Breast epithelium (tissue), 4 donors: ENCODE measurements at places on chromosomes 11 and 22.

- DNase-seq, result no peak
These were observed 16.1 kb downstream of the MICALL1 start for GRCh38 chr22:37922191-37922590.

GRCh38 chr11:73950869-73951710 lies at the start of gene DNAJB13:
DNAJB13 (plus strand) TSS chr11:73951026; CDS start chr11:73951070, 44 bp downstream.
- DNase-seq, result no peak

DNA sequence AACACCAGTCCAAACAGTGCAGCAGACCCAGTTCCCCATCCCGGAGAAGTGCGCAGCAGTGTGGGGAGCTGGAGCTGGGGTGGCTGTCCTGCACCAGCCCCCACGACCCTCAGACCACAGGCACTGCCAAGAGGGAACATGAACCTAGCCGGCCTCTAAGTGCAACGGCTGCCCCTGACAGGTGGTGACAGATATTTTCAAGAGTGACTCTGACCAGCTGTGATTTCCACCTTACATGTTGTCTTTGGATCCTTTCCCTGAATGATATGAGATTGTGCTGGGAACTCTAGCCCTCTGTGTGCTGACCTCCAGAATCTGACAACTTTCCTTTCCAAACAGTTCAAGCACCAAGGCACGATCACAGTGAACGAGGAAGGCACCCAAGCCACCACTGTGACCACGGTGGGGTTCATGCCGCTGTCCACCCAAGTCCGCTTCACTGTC lies 12.6 kb downstream of the SERPIND1 start:
- no peak for DNase-seq

DNA sequence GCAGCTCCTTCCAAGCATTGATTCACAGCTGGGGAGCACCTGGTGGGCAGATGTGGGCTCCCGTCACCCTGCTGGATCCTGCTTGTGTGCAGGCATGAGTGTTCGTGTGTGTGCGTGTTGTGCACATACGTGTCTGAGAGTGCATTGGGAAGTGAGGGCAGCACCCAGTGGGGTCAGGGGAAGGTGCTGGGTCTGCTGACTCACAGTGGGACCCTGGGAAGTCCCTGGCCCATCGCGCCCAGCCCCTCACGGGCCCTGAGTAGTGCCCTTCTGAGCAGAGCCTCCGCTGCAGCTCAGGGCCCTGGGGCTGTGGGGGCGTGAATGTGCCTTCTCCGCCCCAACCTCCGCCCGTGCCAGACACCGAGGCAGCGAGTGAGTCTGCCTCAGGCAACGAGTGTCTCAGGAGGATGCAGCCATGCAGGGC lies 36.8 kb downstream of the WNT11 start:
- no peak for DNase-seq

- DNase-seq, result no peak
These were observed 361.3 kb downstream of the GRM5 start for GRCh38 chr11:88704485-88704884.

GRCh38 chr11:38392176-38392575 lies 1794.1 kb upstream of the RAG2 start:
- DNase-seq, result no peak

- no peak for DNase-seq
These were observed 65.8 kb downstream of the DEUP1 start for GRCh38 chr11:93396316-93396715.

DNA sequence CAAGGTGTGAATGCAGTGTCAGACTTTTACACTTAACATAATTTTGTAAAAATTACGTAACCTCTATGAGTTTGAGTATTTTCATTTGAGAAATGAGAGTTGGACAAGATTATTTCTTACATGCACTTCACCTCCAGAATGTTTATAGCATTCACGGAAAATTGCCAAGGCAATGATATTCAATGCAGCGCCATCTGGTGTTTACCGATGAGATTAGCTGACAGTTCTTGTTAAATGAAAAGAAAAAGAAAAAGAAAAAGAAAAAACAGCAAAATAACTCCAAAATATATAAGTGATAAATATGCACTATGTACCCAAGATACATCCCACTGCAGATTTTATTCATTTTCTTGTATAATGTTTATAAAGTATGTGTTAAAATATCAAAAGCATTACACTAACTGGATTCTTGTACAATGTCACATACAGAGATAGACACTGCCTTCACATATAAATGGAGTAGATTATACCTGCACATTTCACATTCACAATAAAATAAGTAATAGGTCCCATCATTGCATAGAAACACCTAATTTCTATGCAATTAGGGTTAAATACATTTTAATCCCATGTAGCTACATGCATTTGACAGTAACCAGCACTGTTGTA lies 976.3 kb upstream of the FAT3 start:
- no peak for DNase-seq

GRCh38 chr11:95232666-95233065 lies 1.7 kb upstream of the SESN3 start:
- DNase-seq, result no peak

GRCh38 chr22:45549762-45550378 lies 47.2 kb downstream of the FBLN1 start:
- DNase-seq, result no peak

- DNase-seq, result no peak
These were observed 359.9 kb downstream of the CTTN start for GRCh38 chr11:70758206-70758605.

- no peak for DNase-seq
These were observed 9.6 kb downstream of the MGAT3 start for GRCh38 chr22:39466228-39467006.

- DNase-seq, result no peak
These were observed 21.7 kb downstream of the KCNJ1 start for GRCh38 chr11:128845334-128845780.

DNA sequence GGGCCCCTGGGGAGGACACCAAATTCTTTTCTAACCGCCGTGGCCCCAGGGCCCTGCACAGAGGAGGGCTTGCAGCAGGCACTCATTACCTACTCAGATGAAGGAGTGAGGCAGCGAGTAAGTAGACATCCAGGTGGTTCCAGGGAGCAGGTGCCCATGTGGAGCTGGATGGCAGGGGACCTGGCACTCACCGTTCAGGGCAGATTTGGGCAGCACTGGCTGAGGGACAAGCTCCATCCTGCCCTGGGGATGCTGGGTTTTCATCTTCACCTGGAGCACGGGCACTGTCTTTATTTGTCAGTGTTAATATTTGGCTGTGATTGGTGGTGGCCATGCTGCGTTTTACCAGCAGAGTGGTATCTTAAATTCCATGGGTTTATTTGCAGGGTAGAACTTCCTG lies 1182.7 kb downstream of the BRD1 start:
- no peak for DNase-seq

DNA sequence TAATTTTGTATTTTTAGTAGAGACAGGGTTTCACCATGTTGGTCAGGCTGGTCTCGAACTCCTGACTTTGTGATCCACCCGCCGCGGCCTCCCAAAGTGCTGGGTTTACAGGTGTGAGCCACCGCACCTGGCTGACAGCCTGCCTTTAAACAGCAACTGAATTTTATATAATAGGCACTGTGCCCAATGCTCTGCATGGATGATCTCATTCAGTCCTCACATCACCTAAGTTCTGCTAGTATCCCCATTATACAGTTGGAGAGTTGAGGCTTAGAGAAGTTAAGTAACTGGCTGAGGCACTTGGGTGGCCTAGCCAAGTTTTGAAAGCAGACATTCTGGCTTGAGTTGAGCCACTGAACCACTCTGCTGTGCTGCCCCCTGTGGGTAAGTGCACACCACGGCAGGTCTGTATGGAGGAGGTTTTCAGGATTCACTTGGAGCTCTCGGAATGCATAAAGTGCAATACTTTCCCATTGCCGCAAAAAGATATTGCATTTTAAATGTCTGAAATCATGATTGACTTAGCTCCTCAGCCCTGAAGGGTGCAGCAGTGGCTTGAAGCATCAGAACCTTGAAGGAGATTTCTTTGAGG lies 112.4 kb downstream of the LDLRAD3 start:
- DNase-seq, result no peak

DNA sequence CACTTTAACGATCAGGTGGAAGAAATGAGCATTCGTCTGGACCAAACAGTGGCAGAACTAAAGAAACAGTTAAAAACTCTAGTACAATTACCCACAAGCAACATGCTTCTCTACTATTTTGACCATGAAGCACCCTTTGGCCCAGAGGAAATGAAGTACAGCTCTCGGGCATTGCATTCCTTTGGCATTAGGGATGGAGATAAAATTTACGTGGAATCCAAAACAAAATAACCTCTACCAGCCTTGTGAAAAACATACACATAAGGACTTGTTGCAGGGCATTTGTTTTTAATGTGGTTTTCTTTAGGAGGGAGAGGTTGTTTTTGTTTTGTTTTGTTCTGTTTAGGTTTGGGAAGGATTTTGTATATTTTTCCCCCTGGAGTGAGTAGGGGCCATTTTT lies 14.2 kb upstream of the TECTA start:
- DNase-seq, result no peak

GRCh38 chr11:125416981-125417935 lies 78.8 kb downstream of the FEZ1 start:
- DNase-seq, result no peak

DNA sequence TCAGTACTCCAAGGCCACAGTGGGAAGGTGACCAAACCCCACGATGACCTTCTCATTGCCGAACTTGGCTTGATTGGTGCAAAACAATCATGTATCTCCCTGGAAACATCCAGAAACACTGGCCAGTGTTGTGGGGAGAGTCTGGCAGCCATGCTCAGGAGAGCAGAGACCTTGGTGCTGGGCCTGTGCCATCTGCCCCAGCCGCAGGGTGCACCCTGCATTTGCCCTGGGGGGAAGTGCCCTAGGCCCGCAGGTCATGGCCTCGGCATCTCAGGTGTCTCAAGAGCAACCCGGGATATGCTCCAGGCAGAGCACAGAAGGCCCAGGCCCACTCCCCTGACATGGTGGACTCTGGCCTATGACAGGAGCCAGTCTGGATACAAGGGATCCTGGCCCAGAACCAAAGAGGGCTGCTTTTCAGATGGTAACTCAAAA lies 23.7 kb downstream of the ARVCF start:
- no peak for DNase-seq

- DNase-seq, result peak; percentile 80
These were observed 1.5 kb upstream of the WNT11 start for GRCh38 chr11:76207642-76208401.

GRCh38 chr22:26893173-26894110 lies 236.1 kb downstream of the MIAT start:
- DNase-seq, result no peak

DNA sequence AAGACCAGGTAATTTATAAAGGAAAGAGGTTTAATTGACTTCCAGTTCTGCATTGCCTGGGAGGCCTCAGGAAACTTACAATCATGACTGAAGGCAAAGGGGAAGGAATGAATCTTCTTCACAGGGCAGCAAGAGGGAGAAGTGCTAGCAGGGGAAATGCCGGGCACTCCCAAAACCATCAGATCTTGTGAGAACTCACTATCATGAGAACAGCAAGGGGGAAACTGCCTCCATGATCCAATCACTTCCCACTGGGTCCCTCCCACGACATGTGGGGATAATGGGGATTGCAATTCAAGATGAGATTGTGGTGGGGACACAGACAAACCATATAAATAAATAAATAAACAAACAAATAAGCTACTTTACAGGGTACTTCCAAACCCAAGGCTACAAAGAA lies 28.8 kb upstream of the EXPH5 start:
- no peak for DNase-seq

GRCh38 chr11:67504005-67504949 lies 886 bp downstream of the PITPNM1 start:
- DNase-seq, result no peak

- no peak for DNase-seq
These were observed 3.0 kb downstream of the SHANK3 start for GRCh38 chr22:50675553-50676179.

- DNase-seq, result no peak
These were observed 2.3 kb downstream of the STT3A start for GRCh38 chr11:125594958-125595357.

GRCh38 chr22:22171357-22172218 lies 73.0 kb upstream of the VPREB1 start:
- DNase-seq, result no peak

GRCh38 chr11:66677599-66678375 lies at the start of gene RBM4B:
RBM4B (minus strand) TSS chr11:66677887; CDS start chr11:66677079, 808 bp downstream.
- peak; percentile 95 for DNase-seq

DNA sequence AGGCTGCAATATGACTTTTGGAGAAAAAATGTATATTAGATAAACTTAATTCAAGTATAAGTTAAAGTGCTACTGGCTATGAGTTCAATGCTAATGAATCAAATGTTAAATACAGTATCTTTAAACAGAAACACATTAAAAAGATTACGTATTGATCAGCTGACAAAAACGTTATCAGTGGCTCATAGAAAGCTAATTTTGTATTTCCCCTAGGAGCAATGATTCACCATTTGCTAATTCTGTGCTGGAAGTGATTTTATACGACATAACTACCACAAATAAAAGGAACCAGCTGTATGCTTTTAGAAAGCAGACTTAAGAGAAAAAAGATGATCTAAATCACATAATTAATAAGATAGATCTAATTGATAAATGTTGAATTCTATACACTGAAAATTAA lies 43.6 kb downstream of the MRE11 start:
- DNase-seq, result no peak

GRCh38 chr11:66937193-66937733 lies 20.9 kb downstream of the PC start:
- no peak for DNase-seq

- DNase-seq, result no peak
These were observed 10.6 kb downstream of the LTBP3 start for GRCh38 chr11:65547446-65548125.

DNA sequence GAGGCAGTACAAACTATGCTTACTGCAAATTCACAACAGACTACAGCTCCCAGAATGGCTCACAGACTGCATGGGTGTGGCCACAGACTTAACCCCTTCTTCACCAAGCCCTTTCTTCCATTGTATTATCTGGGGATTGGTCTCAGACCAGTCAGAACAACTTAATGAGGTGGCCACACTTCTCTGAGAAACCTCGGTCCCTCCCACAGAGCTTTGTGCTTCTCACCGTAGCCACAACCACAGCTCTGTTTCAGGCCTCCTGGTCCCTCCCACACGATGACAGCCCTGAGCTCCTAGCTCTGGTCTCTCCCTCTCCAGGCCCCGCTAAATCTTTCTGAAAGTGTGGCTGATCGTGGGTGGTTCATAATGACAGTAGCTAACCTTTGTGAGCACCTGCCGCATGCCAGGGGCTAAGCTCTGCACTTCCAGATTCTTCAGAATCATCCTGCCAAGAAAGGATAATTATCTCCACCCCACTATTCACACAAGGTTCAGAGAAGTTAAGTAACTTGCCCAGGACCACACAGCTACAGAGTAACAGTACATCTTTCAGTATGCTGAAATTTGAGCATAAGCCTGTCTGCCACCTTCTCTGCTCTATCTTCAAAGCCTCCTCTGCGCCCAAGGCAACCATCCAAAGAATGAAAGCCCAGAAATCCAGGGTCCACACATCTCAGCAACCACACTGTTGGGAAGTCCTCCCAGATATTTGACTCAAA lies 5.4 kb downstream of the PDE2A start:
- no peak for DNase-seq

GRCh38 chr11:65927904-65928397 lies 8.7 kb downstream of the DRAP1 start:
- no peak for DNase-seq

GRCh38 chr11:114088836-114089235 lies 29.3 kb downstream of the ZBTB16 start:
- DNase-seq, result no peak
